ENCODE measurements at places on chromosomes 4 and X. TPM values are rescaled to one million over a fixed set of nuclear protein-coding genes. Genes with fewer than 3 reads are reported as not detected.

CCSER1 gene
- total RNA-seq, result 4.4 TPM

ARSJ gene
- 64.5 TPM for total RNA-seq

SSX2 gene
- total RNA-seq, result not detected

CCDC110 gene
- 0.75 TPM for total RNA-seq

GPRIN3 gene
- total RNA-seq, result 3.2 TPM

MTNR1A gene
- total RNA-seq, result not detected
